Retinal pigment epithelial cell (primary cell): ENCODE measurements at places on chromosomes 7 and 10.

DNA sequence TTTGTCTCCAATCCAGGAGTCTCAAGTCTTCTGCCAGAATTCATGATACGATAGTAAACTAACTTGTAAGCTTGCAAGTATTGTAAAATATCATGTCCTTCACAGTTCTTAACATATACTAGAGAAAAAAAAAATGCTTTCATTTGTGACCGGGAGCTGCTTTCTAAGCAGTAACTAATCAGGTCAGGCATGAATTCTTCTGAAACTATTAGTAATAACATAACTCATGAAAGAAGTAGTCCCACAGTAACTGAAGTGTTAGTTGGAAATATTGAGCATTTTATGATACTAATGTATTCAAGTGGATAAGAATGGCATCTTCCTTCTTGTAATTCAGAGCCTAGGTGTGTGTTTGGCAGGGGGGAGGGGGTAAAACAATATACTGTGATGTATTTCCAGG is 665.6 kb downstream of the DNAJB9 start:
- DNase-seq = no peak

DNA sequence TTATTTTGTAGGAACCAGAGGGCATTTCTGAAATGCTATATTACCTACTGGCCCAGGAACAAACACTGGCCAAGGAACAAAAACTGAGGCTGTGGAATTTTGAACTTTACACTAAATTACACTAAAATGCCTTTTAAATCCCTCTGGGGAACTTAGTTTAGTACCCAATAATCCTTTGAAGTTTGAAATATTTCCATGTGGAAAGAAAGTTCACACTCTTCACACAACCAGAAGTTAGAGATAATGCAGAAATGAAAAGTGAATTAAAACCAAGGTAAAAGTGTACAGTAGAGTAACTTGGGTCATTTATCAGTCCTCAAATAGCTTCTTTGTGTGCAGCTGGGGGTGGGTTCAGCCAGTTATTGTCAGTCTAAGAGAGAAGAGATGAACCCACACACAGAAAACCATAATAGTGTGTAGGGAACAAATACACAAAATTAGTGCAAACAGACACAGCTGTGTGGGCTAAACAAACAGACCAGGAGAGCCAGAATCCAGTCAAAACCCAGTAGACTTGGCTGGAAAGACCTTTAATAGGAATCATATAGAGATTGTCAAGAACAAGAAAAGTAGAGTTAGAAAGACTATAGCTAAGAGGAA is 46.5 kb upstream of the DGKI start:
- DNase-seq = no peak

- DNase-seq = no peak
Measured at GRCh38 chr10:71547312-71547711, 150.6 kb downstream of the CDH23 start.

DNA sequence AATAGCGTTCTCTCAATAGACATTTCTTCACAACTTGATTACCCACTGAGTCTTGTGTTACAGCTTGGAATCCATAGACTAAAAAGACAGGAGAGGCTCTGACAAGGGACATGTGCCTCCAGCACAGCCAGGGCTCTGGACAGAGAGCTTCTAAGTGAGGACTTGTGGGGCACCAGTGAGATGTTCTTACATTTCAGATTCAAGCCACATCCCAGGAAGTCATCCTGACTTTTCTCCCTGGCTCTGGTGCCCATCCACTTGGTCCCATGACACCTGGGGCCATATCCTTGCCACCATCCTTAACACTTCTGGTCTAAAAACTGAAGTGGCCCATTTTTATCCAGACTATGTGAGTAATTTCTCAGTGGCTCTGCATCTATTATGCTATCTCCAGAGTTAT is 440.1 kb downstream of the TCERG1L start:
- no peak for DNase-seq

DNA sequence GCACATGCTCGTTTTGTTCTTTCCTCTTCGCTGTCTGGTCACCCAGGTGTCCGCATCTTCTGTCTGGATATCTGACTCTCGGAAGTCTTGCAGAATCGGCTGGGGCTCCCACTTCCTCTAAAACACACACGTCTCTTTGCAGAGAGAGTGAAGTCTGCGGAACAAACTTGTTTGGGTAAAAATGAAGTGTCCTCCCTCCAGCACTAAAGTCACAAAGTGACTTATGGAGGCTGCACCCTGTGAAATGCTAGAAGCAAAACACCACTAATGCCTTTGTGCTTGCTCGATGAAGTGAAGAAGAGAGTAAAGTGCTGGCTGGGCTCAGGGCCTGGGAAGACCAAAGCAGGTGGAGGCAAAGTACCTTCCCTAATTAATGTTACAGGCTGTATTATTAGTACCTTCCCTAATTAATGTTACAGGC is 71.4 kb downstream of the FGFR2 start:
- DNase-seq = no peak

GRCh38 chr10:760622-761021 is 71.2 kb upstream of the DIP2C start:
- no peak for DNase-seq

GRCh38 chr10:132532179-132532578 is 5.4 kb upstream of the INPP5A start:
- no peak for DNase-seq

DNA sequence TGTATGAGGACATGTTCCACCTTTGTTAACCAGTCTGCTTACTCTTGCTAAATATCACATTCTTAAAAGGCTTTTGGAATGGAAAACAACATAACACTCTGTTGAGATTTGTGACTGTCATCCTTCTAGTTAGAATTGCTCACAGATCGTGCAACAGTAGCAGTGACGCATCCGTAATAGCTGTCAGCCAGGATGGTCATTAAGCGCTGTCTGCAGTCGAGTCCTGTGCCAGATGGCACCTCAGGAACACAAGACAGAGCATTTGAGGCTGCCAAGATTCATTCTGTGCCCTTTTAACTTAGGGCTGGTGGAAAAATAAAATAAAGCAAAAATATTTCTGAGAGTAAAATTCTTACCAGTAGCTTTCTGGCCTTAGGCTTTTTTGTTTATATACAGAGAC is 348.6 kb downstream of the ANKRD7 start:
- no peak for DNase-seq

DNA sequence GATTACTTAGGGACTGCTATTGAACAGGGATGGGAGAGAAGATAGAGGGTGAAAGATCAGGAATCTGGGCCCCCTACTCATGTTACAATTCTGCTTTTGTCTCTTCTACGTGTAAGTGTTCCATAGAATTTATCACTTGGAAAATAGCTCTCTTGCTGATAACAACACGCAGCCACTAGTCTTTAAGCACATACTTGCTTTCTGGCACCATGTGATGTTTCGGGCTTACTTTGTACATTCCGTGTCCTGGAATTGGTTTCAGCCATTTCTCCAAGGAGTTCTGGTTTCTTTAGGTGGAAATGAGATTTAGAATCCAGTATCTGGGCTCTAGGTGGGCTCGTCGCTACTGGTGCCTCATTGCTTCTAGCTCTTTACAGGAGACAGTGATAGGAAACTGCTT is 59.7 kb downstream of the TFAM start:
- no peak for DNase-seq

- no peak for DNase-seq
Measured at GRCh38 chr7:55365205-55365674, at the start of gene LANCL2. Gene LANCL2, plus strand, starts transcription at chr7:55365337. Its CDS starts 689 bp downstream, at chr7:55366026.

DNA sequence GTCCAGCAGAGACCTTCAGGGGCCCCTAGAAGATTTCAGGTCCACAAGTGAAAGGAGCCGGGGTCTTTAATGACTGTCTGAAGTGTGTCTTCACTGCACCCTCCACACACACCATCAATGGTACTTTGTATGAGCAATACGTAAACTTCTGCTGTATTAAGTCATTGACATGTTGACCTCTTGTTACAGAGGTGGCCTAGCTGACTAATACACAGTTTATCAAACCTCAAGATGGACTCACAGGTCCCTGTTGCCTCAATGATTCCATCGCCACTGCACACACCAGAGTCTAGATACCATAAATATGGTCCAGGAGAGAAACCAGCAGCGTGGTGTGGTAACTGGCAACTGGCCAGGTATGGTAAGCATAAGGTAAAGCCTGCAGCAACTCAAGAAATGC is 19.5 kb downstream of the KCNMA1 start:
- no peak for DNase-seq

DNA sequence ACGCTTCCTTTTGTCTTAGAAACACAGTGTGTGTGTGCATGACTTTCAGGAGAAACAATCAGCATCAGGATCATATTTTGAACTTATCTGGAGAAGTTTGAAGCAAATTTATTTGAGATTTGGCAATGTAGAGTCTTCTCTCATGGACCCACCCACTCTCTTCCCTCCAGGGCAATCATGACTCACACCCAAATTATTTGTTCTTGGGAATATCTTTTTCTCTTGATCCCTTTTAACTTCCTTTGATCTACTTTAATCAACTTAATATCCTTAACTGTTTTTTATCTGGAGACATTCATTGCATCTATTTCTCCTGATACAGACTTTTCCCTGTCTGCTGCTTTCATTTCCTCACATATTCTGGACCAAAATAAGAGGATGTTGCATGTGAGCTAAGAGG is 1174.3 kb downstream of the GATA3 start:
- DNase-seq = no peak

DNA sequence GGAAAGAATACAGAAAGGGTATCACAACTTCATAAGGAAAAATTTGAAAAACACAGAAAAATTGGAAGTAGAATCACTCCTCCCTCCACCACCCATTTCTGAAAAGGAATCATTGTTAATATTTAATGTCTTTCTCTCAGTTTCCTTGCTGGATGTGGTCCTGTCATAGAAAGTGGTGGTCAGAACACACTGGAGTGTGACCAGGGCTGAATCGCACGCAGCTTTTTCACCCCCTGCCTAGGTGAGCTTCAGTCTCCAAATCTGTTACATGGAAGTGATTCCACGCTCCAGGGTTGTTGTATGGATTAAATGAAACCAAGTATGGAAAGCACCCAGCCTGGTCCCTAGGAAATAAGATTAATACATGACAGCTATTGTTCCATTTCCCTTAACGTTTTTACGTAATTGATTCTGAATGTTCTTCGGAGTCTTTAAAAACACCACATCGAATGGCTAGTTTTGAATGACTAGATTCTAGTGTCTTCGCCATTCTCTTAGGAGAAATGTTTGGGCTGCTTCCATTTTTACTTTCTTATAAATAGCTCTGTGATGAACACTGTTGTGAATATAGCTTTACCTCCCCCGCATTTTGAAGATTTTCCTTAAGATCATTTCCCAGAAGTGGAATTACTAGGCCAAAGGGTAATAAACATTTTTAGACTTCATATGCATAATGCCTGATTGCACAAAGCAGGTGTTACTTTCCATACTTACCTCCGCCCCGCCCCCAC is 10.9 kb upstream of the DUSP5 start:
- no peak for DNase-seq

DNA sequence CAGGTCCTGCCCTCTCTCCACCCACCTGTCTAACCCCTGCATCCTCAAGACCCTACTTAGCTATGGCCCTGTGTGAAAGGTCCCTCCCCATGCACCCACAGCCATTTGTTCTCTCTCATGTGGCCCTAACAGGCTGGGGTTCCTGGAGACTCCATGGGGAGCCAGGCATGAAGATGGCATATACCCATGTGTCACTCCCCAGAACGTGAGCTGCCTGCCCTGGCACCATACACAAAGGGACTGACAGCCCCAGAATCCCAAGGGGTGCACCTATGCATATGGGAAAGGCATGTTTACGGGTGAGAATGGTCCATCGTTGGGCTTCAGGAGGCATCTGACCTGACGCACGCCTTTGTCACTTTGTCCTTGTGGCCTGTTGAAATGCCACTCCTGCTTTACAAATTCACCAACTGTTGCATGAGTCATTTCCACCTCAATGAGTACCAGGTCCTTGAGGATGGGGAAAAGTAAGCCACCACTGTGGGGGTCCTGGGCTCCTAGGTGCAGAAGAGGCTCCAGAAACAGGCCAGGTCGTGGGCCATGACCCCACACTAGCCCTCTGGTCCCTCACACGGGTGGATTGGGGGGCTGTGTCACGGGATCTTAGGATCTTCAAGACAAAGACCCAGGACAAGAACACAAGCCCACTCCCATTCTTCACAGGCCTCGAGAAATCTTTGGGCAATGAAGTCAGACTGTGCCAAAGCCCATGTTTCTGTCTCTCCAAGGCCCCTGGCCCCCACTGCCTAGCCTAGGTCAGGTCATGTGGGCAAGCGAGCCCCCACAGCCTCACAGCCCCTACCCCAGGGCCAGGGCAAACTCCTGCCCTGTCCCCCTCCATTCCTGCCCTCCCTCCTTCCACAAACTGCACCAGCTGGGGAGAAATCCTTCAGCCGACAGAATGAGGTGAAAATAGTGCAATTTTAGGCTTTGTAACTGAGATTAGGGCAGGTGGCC is 8.6 kb downstream of the GPRIN2 start:
- no peak for DNase-seq

GRCh38 chr10:121928528-121928884 is 675 bp upstream of the ATE1 start:
- no peak for DNase-seq

DNA sequence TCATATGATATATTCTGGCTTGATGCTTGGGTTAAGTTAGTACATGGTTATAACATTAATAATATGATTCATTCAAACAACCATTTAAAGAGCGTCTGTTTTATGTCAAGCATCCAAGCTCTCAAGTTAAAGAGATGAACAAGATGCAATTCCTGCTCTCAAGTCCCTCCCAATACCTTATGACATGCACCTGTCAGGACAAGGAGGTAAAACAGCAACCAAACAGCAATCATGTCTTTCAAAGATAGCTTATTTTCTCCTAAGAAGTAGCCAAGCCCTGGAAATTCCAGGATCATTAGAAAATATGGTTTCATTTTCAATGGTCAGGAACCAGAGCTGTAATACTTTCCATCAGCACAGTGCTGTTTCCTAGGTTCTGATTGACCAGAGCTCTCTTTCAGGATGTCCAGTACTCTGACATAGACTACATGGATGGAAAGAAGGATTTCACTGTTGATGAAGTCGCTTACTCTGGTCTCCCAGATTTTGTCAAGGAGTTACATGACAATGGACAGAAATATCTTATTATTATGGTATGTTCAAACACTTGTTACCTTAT is 29.0 kb downstream of the MGAM2 start:
- no peak for DNase-seq

DNA sequence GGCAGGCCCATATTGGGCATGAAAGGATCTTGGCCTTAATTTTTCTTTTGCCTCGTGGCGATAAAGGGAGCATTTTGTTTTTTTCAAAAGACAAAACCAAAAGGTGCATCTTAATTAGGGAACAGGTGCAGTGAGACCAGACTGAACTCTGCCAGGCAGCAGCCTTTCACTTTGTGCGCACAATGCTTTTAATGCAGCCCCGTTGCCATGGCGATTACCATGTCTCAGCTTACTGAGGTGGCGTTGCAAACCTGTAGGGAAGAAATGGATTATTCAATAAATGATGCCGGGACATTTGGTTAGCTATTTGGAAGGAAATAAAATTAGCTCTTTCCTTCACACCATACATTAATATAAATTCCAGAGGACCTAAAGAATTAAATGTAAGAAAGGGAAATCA is 61.9 kb downstream of the MYL10 start:
- DNase-seq = no peak
